Stimulated activated CD8-positive, alpha-beta memory T cell treated with anti-CD3 and anti-CD28 coated beads, Interleukin-12 subunit alpha, Interleukin-12 subunit beta, amount 100 ng/mL, for 1 hour (primary cell): ENCODE measurements at places on chromosomes 11 and 22.
A peak's percentile ranks its signal among the peaks of the same experiment; 100 is the strongest.

DNA sequence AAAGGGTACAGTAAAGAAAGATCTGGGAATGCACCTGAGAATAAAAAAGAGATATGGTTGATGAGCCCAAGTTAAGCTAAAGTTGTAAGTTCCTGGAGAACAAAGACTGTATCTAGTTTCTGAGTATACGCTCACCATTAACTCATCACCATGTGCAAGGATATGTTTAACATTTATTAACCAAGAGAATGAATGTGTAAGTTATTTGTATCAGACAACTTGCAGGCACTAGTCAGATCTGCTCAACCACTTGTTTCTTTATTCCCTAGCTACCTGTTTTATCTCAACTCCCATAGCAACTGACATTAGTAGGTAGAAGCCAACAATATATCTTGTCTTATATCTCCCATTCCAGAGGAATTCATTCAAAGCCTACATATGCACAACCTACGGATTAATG, 74.9 kb upstream of the KCNA4 start:
- DNase-seq, result no peak

DNA sequence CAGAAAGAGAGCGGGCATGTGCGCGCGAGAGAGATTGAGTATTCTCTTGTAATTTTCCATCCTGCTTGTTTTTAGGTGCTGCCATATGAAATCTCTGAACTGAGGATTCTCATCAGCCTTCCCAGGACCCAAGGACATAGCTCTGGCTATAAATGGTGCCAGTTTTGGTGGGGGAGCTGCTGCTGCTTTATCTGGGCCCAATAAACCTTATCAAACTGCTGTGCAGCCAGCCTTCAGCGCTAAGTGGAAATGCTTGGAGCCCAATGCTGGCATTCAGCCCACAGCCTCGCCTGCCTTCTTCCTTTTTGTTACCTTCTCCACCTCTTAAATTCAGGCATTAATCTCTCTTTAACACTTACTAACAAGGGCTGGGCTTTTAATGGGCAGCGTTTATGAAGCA, 2.4 kb upstream of the ZBTB16 start:
- DNase-seq, result no peak

DNA sequence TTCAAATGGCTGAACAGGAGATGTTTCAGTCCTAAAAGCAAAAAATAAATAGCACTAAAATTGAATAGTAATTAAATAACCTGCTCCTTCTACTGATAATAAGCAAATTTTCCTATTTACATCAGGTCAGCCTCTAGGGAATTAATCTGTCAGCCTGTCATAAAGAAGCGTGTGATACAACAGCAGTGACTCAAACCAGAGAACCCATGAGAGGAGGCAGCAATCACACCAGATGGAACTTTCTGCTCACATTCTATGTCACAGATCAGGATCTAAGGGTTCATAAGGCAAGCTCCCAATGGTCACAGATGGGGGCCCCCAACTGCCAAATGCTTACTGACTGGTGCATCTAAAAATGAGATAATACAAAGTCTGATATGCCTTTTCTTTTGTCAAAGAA, 41.1 kb downstream of the RBFOX2 start:
- DNase-seq, result no peak

GRCh38 chr22:43706151-43706550, 106.0 kb downstream of the EFCAB6 start:
- DNase-seq, result no peak

- no peak for DNase-seq
Observed at GRCh38 chr11:126870021-126870420, 130.5 kb downstream of the KIRREL3 start.

DNA sequence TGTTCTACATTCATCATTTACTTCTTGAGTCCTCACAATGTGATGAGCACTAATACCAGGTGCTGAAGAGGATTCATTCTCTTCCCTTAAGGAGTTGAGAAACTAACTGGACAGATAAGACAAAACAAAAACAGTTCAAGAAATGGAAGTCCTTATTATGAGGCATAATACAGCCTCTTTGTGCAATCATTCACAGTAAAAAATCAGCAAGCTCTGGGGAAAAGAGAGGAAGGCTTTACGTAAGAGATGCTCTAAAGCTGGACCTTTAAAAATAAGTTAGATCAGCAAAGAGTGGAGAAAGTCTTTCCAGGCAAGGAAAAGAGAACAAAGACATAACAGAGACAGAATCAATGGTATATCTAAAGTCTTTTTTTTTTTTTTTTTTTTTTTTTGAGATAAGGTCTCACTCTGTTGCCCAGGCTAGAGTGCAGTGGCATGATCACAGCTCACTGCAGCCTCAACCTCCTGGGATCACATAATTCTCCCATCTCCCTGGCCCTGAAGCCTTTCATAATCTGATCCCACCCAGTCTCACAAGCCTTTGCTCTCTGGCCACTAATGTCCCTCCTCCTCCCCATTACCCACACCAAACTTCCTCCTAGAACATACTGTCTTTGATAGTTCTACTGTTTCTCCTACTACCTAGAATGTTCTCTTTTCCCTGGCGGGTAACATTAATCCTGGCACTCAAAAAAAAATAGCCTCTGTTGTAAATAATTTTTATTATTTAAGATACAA, 40.9 kb downstream of the MRTFA start:
- no peak for DNase-seq

- no peak for DNase-seq
Observed at GRCh38 chr22:31083377-31083768, 2.3 kb downstream of the SMTN start.

DNA sequence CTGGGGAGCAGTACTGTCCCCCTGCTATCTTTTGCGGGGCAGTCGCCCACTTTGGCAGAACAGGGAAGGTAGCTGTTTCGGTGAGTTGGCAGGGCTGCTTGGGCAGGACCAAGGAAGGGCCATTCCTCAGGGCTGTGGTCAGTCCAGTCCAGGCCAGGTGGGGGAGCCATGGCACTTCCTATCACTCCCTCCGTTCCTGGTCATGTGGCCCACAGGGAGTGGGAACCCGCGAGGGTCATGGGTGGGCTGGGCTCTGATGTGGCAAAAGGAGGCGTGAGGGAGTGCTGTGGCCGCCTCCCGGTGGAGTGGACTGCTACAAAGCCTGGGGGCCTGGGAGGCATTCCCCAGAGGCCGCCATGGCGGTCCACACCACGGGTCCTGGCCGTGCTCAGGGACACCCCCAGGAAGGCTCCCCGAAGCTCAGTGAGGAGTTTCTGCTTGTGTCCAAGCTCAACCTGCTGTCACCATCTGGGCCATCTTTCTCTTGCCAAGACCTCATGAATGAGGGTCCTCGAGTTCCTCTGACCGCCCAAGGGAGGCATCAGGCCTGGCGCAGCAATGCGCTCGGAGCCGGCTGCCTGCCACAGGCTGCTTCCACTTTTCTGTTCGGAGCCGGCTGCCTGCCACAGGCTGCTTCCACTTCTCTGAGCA, 11.9 kb downstream of the CHID1 start:
- no peak for DNase-seq

GRCh38 chr22:20424932-20425565, 12.6 kb downstream of the SCARF2 start:
- no peak for DNase-seq

DNA sequence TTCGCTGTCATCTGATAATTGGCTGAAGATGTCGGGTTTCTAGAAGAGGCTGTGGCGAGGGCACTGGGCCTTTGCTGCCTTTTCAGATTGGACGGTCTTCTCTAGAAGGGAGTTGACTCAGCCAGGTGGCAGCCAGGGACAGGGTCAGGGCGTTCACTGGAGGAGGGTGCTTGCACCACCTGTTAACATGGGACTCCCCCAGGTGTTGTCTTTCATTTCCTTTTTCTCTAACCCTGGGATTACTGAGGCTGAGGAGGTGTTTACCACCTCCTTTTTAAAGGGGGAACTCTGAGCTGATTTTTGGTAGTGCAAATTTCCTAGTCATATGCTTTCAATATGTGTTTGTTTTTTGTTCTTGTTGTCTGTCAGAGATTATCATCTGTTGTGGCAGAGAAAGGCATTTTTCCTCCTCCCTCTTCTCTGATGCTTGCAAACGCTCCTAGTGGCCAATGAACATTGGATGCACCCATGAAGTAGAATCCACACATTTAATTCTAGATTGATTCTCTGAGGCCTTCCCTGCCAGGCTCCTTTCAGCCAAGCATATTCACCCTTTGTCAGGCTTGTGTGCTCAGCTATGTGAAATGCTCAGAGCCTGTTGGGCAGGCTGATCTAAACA, 54.1 kb downstream of the LDLRAD3 start:
- no peak for DNase-seq

DNA sequence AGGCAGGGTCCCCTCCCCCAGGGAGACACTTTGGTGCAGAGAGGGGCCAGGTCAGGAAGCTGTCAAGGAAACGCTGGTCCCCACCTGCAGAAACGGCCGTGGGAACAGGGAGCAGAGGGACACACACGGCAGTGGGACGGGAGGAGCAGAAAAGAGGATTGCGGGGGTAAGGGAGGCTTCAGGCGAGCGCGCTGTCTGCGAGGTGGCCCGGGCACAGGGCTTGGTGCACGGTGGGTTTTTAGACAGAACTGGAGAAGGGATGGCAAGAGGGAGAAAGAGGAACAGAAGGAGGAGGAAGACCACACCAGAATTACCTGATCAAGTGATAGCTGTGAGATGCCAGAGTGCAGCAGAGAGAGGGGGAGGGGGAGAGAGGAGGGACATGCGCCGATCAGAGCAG, 6.0 kb upstream of the KLHL35 start:
- DNase-seq, result no peak

- DNase-seq, result no peak
Observed at GRCh38 chr11:65563601-65564000, 5.4 kb upstream of the LTBP3 start.

GRCh38 chr22:35377735-35378134, 3.2 kb upstream of the HMOX1 start:
- DNase-seq, result no peak

- peak; percentile 44 for DNase-seq
Observed at GRCh38 chr22:24758164-24758799, 16.2 kb downstream of the PIWIL3 start.

DNA sequence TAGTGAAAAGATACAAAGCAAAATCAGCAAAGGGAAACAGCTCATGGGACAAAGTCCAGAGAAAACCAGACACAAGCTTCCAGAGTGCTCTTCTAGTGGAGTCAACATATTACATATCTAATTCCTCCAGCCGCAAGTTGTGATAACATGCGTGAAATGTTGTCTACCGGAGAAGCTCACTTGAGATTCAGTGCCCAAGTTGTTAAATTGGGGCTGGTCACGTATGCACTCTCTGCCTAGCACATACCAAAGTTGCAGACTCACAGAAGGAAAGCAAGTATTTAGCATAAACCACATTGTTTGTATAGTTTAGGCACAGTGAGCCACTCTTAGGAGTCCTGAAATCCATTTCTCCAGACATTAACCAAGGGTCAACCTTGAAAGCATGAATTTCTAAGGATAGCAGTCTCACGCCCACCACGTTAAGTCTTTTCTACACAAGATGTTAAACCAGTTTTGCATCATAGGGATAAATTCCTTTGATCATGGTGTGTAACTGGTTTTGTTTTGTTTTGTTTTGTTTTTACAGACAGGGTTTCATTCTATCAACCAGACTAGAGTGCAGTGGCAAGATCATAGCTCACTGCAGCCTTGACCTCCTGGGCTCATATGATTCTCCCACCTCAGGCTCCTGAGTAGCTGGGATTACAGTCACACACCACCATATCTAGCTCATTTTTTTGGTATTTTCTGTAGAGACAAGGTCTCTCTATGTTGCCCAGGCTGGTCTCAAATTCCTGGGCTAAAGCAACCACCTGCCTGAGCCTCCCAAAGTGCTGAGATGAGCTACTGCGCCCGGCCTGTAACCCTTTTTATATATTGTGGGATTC, 39.5 kb upstream of the EP300 start:
- no peak for DNase-seq

- DNase-seq, result no peak
Observed at GRCh38 chr11:1784761-1785650, 21.3 kb upstream of the CTSD start.

DNA sequence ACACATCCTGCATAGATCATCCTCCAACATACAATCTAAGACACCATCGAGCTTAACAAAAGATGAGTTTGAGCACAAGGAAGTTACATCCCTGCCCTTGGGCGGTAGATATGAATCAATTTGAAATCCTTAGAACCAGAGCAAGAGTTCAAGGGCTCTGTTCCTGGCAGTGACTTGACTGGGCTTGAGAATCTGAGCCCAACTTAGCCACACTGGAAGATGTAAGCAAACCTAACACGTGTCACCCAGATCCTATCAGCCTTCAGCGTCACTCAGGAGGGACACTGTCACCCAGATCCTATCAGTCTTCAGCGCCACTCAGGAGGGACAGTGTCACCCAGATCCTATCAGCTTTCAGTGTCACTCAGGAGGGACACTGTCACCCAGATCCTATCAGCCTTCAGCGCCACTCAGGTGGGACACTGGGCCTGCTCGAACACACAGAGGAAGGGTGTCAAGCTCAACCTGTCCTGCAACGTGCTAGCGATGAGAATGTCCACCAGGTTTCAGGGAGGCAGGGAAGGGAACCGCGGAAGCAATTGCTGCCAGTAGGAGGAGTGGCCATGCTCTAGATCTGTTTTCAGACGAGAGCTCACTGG, 32.8 kb upstream of the CTSD start:
- no peak for DNase-seq

GRCh38 chr11:107598225-107599139, 7.5 kb downstream of the ELMOD1 start:
- DNase-seq, result no peak

DNA sequence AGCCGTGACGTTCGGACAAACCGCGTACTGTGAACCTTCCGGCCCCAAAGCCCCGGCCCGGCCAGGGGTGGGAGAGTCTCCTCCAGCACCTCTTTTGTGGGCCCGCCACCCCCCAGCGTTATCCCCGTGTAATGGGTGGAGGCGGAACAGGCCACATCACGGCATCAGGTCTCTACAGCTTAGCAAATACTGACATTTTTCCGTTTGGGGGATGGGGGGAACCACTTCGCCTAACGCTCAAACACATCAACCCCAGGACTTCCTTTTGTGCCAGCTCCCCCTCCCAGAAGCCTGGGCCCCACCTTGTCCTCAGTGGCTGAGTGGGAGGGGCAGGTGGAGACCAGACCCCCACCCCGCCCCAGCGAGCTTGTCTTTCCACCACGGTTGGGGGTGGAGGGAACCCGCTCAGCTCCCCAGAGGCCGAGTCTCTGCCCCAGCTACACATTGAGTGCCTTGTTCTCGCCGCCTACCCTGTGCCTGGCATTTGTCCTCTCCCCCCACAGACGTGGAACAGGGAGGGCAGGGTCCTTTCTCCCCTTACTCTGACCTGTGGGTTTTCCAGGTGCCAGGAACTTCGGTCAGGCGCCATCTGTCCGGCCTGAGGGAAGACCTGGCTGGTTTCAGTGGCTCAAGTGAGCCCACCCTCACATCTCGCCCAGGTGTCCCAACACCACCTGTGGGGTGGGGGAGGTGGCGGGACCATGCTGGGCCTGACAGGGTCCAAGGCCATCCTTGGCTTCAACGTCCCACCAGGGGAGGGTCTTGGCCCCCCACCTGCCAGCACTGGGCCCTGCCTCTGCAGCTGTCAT, 29.6 kb downstream of the SBF1 start:
- DNase-seq, result peak; percentile 25
